ENCODE measurements at places on chromosomes 6 and 20.

DNA sequence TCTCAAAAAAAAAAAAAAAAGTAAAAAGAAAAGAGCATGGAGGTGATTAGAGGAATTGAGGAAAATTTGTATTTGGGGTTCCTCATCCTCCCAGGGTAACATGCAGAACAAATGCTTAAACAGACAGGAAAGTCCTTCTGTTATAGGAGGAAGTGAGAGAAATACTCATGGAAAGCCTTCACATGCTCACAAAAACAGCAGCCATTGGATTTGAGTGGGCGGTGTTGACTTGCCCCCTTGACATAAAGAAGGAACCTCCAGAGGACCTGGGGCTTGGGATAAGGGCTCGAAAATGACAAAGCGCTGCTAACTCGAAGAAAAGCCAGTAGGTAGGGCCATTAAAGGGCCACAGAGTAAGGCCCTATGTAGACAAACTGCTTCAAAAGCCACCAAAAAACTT lies 17.5 kb upstream of the SAMHD1 start:
- DNase-seq = no peak

DNA sequence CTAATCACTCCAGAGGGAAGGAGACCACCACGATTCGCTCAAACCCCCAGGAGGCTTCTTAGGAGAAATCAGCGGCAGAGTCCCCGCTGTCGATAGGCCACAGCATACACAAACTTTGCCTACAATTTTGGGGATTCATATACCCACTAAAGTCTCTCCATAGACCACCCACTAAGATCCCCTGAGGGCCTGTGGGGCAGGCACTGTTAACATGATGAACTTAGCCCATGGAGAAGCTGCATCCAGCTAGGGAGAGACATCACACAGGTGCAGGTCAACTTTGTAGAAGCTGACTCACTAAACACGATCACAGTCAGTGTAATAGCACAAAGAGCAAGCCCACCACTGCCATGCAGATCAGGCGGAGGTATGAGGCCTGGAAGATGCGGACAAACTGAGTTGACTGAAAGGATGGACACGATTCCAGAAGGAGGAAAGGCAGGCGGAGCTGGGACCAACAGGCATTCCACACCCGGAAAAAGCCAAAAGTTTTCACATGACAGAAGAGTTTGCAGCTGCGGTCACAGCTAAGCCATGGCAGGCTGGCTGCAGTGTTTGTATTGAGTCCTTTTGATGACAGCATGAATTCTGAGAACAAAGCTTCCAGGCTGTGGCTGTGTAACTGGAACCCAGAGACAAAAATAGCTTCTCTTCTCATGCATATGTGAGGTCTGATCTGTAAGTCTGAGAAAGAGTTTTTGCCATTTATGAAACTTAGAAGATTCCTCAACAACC lies 75.7 kb upstream of the QKI start:
- DNase-seq = no peak

GRCh38 chr6:136007345-136007744 lies 155.8 kb downstream of the PDE7B start:
- no peak for DNase-seq

- DNase-seq = no peak
Measured at GRCh38 chr6:27966044-27966443, 9.0 kb downstream of the OR2B6 start.

DNA sequence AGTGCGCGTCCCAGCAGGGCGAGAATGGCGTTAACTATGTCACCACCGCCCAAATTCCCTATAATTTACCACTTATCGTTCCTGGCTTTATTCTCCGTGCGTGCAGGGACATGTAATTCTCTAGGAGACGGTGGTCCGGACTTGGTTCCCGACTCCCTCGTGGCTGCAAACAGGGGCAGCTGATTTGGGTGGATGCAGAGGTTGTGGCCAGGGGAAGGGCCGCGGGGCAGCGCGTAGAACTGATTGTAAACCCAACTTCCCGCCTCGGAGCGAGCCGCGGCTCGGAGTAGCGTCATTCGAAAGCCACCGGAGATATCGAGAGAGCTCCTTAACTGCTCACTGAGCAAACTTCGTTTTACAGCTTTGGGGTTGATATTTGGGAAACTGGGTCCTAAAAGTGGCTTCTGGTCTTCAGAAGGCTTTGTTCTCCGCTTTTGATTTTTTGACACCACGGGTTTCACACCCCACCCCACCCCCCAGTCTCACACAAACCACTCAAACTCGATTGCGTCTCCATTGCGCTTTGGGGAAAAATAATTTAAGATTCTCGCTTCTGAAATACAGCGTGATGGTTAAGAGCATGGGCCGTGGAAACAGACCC lies 17.5 kb upstream of the ZSCAN9 start:
- DNase-seq = no peak

GRCh38 chr6:166958926-166959861 lies 2.8 kb upstream of the RNASET2 start:
- DNase-seq = no peak

- no peak for DNase-seq
Measured at GRCh38 chr6:159620947-159621346, 72.1 kb downstream of the SOD2 start.

DNA sequence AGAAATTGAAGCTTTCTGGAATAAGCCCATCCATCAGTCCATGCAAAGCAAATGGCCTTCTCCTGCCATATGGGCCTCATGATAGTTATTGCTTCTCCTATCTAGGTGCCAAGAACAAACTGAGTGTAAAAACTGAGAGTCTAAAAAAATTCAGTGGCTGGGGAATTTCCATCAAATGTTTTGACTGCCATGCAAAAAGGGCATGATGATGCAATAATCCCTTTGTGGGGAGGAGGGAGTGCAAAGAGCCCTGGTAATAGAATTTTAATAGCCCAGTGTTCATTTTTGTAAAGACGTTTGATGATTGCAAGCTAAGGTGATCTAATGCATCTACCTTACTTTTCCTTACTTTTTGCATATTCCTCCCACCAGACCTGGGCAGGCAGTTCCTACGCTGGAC lies 683.7 kb downstream of the EPM2A start:
- DNase-seq = no peak

- no peak for DNase-seq
Measured at GRCh38 chr20:22509843-22510147, 74.6 kb downstream of the FOXA2 start.

GRCh38 chr20:31684153-31685015 lies 38.3 kb downstream of the BCL2L1 start:
- DNase-seq = no peak

- DNase-seq = no peak
Measured at GRCh38 chr6:17905611-17906592, 81.5 kb downstream of the KIF13A start.

DNA sequence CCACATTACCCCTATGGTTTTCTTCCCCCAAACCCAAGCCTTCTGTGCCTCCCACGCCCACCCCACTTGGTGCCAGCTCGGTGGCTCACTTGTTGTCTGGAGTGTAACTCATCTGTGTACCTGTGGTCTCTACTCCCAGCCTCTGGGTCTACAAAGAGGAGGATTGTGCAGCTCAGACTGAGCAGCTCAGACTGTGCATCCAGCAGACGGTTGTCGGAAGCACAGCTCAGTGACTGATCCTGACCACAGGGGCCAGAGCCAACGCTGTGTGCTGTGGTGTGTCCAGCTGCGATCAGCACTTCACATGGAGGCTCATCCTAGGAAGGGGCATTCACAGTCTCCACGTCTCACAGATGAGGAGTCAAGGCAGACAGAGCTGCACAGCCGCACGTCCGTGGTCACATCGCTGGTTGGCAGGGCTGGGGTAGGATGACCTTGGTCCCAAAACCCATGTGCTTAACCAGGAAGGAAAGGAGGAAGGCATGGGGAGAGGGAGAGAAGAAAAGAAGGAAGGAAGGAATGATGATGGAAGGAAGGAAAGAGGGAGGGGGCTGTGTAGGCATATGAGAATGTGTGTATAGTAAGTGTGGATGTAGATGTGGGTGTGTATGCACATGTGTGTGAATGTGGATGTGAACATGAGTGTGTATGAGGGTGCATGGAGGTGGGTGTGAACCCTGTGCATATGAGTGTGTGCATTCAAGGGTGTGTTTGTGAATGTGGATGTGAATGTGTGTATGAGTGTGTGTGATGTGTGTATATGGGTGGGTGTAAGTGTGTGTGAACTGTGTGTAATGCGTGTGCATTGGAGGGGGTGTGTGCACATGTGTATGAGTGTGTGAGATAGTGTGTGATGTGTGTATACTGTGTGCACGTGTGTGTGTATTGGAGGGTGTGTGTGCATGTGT lies 28.2 kb upstream of the STX16 start:
- DNase-seq = no peak

GRCh38 chr20:55269913-55270312 lies 735.4 kb downstream of the CBLN4 start:
- DNase-seq = no peak

- DNase-seq = peak; percentile 54
Measured at GRCh38 chr6:139373154-139373927, 1.1 kb downstream of the CITED2 start.

DNA sequence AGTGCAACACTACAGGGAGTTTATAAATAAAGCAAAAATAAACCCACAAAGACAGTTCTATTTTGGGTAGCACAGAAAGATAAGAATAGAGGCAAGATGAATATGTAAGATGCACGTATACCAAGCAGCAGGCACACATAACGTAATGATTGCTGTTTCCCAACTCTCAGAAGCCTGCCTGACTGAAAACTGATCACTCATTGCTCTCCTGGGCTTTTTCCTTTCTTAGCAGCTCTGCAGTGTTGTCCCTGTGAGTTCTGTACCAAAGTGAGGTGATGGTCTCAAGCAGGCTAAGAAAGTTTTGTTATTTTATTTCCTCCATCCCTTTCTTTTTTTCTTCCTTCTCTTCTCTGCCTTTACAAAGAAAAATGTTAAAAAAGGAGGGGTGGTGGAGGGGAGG lies 522.0 kb upstream of the MAN1A1 start:
- DNase-seq = no peak

DNA sequence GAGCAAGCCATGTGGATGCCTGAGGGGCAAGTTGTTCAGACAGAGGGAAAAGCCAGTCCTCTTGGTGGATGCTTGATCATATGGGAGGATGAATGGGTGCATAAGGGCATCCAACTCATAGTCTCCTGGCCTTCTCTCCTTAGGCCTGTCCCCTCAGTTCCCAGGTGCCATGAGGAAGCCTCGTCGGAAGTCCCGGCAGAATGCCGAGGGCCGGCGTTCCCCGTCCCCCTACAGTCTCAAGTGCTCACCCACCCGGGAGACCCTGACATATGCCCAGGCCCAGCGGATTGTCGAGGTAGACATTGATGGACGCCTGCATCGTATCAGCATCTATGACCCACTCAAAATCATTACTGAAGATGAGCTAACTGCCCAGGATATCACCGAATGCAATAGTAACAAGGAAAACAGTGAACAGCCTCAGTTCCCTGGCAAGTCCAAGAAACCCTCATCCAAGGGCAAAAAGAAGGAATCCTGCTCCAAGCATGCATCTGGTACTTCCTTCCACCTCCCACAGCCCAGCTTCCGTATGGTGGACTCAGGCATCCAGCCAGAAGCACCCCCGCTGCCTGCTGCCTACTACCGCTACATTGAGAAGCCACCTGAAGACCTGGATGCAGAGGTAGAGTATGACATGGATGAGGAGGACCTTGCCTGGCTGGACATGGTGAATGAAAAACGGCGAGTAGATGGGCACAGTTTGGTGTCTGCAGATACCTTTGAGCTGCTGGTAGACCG lies 3.8 kb downstream of the BRPF3 start:
- no peak for DNase-seq

DNA sequence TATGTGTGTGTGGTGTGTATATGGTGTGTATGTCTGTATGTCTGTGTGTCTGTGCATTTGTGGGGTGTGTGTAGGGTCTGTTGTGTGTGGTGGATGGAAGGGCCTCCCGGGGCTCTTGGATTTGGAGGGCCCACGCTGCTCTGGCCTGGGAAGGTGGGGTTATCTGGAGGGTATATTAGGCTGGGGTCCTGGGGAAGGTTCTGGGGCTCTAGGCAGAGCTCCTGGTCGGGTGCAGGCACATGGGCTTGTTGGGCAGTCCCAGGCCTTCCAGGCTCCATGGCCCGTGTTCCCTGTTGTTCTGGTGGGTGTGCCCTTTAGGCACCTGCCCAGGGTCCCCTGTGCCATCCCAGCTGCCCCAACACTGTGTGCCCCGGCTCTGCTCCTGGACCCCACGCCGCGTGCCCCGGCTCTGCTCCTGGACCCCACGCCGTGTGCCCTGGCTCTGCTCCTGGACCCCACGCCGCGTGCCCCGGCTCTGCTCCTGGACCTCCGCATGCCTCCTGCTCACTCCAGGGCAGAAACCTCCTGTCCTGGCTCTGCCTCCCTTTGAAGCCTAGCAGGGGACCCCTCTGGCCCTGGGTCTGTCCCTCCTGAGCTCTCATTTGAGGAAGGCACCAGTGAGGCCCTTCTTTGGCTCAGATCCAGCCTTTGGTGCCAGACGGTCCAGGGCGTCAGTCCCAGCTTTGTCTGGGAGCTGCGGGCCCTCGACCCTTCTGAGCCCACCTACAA lies 10.2 kb upstream of the MYT1 start:
- no peak for DNase-seq

- no peak for DNase-seq
Measured at GRCh38 chr20:48667481-48667880, 160.3 kb downstream of the PREX1 start.

GRCh38 chr20:63826753-63827152 lies 4.3 kb downstream of the ZBTB46 start:
- no peak for DNase-seq

DNA sequence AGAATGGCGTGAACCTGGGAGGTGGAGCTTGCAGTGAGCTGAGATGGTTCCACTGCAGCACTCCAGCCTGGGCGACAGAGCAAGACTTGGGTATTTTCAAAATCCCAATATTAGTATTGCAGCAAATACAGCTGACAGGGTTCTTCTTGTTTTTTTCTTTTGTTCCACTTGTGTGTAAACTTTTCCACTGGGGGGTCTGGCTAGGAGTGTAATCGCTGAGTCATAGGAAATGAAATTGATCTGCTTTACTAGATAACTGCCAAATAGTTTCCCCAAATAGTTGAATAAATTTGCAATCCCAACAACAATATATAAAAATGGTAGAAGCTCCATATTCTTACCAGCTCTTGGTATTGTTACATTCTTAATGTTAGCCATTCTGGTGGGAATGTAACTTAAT lies 526.0 kb upstream of the SOX4 start:
- DNase-seq = no peak

GRCh38 chr20:3032624-3033023 lies 10.8 kb upstream of the GNRH2 start:
- DNase-seq = no peak

DNA sequence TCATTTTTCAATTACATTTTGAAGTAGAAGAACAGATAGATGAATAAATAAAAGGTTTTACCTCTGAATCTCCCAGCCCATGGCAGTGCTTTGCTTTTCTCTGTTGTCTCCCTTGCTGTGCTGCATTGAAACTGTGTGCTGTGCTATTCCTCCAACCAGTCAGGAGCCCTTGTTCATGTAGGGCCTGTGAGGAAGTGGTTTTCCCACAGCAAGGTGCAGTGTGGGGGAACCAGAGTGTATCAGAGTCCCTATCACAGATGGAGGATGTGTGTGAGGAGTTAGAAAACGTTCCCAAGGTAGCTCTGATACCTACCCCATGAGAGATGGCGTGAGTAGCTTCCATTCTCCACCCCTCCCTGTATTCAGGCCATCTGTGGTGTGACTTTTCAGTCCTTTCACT lies 72.8 kb upstream of the RALGAPA2 start:
- DNase-seq = no peak

- no peak for DNase-seq
Measured at GRCh38 chr6:157092736-157093135, 230.6 kb downstream of the TMEM242 start.

All from activated T-cell treated with anti-CD3 and anti-CD28 coated beads for 24 hours (primary cell).